Stimulated activated CD4-positive, alpha-beta T cell treated with anti-CD3 and anti-CD28 coated beads, Interleukin-2, amount 100 ng/mL, for 4 hours (primary cell): ENCODE measurements at places on chromosomes 11 and 22.
A peak's percentile ranks its signal among the peaks of the same experiment; 100 is the strongest.

GRCh38 chr11:111980062-111980461 is 42.9 kb downstream of the DIXDC1 start:
- no peak for DNase-seq

- DNase-seq = no peak
Measured at GRCh38 chr11:78429660-78430059, 12.0 kb upstream of the GAB2 start.

DNA sequence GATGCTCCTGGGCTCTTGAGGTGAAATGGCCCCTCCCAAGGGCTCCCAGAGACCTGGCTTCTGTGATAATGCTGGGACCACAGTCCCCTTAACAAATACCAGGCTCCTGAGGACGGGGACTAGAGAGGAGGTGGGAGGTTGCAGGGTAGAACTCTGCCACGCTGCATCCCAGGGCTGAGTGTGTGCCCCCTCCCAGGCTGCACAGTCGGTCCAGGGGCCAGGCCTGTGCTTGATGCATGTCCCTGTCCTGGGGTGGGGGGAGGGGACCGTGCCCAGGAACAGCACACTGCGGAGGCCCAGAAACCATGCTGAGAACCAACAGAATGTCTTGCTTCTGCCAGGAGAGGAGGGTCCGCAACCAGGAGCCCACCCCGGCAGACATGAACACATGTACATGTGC is 9.3 kb downstream of the CSF2RB start:
- no peak for DNase-seq

GRCh38 chr11:130729678-130730300 is 186.5 kb downstream of the SNX19 start:
- DNase-seq = no peak

- DNase-seq = no peak
Measured at GRCh38 chr11:113974741-113975470, at the start of gene HTR3A. HTR3A (plus strand) TSS chr11:113975108; CDS start chr11:113975326, 218 bp downstream.

DNA sequence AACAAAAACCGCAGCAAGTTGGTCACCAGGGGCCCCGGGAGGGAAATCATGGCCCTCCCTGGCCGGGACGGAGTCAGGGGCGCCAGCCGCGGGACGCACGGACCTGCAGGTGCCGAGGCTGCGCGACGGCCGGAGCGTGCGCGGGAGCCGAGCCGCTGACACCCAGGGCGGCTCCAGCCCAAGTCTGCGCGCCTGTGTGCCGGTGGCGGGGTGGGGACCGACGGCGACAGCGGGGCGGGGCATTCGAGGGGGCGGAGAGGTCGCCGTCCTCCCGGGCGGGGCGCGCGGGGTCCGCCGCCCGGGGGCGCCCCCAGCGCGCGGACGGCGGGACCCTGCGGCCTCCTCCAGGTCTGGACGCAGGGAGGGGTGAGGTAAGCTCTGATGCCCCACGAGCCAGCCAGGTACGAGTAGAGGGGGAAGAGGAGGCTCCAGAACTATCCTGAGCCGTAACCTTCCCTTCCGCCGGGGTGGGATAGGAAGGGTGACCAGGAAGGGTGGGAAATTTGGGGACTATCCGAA is at the start of gene ESAM:
Gene ESAM (minus strand): TSS at position 186 of the 519 bp plus-strand sequence. CDS start 136 bp downstream, at position 50.
- peak; percentile 48 for DNase-seq

GRCh38 chr11:1628506-1629325 is 859 bp upstream of the KRTAP5-5 start:
- peak; percentile 24 for DNase-seq

DNA sequence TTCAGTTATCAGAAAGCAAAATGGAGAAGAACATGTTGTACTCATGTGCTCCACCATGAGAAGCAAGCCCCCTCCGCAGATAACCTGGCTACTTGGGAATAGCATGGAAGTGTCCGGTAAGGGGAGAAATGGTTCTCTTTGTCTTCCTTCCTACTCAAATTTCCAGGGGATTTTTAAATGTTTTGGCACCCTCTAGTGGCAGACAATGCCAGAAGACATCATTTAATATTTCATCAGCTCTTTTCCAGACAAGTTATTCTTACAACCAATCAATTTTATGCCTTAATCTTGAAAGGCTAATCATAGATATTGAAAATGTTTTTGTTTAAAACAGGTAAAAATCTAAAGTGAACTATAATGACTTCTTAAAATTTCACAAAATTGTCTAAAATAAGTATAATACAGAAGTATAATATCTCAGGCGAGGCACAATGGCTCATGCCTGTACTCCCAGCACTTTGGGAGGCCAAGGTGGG is 15.7 kb downstream of the CRTAM start:
- DNase-seq = peak; percentile 41

- DNase-seq = no peak
Measured at GRCh38 chr11:48127521-48128183, 89.0 kb upstream of the OR4B1 start.

- DNase-seq = no peak
Measured at GRCh38 chr22:17201285-17201945, 17.8 kb downstream of the ADA2 start.

GRCh38 chr22:39138357-39138997 is 14.0 kb downstream of the CBX7 start:
- DNase-seq = no peak

- no peak for DNase-seq
Measured at GRCh38 chr11:45512471-45513148, 152.8 kb downstream of the CHST1 start.

DNA sequence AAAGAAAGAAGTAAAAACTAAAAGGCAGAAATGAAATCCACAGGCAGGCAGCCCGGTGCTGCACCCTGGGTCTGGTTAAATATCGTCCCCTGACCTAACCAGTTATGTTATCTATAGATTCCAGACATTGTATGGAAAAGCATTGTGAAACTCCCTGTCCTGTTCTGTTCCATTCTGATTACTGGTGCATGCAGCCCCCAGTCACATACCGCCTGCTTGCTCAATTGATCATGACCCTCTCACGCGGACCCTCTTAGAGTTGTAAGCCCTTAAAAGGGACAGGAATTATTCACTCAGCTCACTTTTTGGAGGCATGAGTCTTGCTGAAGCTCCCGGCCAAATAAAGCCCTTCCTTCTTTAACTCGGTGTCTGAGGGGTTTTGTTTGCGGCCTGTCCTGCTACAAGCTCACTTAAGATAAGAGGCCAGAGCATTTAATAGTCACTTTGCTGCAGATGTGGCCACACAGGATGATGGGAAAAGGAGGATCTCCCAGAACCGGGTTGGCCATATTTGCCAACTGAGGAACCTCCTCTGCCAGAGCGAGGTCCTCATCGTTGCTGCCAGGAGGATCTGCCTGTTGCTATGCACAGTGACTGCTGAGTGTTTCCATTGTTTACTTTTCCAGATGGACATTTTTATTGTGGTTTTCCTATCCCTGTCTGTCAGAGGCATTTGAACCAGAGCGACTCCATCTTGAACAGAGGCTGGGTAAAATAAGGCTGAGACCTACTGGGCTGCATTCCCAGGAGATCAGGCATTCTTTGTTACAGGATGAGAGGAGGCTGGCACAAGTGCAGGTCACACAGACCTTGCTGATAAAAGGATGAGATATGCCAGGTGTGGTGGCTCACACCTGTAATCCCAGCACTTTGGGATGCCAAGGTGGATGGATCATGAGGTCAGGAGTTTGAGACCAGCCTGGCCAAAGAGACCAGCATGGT is 10.2 kb downstream of the C11orf96 start:
- no peak for DNase-seq

DNA sequence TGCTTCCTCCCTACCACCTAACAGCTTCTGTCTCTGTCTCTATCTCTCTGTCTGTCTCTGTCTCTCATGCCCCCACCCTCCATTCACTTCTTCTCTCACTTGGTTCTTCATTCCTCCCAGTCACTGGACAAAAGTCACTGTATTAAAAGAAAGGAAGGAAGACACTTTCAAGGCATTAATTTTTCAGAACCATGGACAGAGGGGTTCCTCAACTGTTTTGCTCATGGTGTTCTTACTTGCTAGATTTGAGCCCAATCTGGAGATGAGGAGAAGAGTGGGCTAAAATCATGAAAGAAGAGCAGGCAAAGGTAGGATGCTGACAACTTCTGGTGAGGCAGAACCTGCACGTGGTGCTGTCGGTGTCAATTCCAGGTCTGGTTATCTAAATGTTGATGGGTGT is 116.7 kb upstream of the LARGE1 start:
- no peak for DNase-seq

DNA sequence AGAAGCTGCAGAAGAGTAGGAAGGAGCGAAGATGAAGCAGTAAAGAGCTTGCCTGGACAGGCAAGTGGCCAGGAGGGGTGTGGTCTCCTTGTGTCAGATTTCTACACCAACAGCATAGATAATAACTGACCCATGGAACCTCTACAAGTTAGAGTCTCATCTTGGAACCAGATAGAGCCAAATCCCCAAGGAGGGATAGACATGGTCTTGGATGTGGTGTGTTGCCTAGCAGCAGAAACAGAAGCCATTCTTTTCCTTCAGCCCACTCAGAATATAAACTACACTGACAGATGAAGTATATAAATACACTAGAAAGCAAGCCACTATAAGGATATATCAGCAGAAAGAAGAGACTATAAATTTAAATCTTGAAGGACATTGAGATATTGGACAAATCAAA is 4.3 kb upstream of the CARD16 start:
- no peak for DNase-seq

GRCh38 chr11:134367781-134368180 is 36.0 kb downstream of the GLB1L2 start:
- no peak for DNase-seq

DNA sequence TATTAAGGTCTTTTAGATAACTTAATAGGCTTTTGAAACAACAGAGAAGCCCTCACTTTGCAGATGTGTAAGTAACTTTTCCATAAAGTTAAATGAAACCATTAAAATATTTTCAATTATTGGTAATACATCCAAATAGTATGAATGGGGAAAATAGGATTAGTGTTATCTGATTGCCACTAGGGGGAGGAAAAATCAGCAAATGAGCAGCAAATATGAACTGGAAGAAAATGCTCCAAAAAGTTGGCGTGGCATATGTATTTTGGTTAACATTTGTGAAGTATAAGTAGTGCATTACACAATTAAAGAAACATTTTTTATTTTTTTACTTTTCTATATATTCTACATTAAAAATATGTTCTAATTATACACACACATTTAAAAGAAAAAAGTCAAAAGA is 259.8 kb upstream of the ANO5 start:
- DNase-seq = no peak

DNA sequence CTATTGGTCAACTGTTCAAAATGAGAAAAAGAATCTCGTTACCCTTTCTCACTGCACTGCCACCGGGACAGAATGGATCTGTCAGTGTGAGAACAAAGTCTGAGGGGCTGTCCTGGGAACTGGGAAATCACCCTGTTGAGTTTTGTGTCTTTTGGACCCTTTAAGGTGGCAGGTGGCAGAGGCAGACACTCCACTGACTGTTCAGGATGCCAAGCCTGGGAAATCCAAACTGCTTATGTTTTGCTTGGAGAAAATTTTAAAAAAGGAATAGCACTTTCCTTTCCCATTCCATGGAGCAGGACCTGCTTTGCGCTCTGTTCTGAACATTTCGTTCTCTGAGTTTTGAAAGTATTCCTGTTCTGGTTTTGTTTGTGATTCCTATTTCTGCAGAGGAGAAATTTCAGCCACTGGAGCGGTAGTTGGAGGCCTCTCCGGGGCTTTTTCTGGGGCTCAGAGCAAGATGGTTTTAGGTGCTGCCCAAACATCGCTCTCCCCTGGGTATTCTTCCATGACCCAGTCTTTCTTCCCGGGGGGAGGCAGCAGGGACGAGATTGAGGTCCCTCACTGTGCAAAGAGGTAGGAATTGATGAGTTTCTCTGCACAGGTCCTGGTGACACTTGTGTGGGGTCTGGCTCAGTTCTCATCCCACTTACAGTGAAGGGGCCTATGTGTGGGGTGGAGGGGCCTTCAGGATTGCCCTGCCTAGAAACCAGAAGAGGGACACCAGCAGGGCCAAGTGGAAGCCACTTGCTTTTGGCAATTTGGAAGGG is 138.5 kb upstream of the SYT13 start:
- no peak for DNase-seq

DNA sequence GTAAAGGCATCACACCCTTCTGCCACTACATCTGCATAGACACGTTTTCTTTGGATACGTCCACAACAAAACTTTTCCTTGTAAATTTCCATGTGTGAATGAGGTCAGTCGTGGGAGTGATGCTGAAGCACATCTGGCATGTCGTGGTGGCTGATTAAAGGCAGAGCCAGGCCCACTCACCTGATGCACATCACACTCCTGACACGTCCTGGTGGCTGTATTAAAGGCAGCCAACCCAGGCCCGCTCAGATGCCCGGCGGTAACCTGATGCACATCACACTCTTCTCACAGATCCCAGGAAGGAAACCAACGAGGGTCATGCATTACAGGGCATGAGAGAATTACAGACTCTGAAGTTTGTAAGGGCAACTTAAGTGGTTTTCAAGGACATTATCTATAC is 321.6 kb upstream of the B3GAT1 start:
- no peak for DNase-seq

DNA sequence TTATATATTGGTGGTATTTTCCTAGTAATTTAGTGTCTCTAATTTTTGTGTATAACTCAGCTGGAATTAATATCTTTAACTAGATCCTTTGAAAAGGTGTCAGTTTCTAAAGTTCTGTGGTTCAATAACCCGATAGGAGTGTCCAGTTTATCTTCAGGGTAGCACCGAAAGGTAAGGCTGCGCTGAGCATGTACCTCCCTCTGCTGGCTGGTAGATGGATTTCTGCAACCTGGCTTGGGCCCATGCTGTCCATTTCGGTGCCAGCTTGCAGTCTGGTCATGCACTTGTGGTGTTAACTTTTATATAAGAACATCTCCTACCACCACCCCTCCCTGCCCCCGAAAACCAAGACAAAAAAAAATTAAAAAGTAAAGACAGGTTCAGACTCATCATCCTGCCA is 24.7 kb downstream of the EXT2 start:
- DNase-seq = no peak

GRCh38 chr11:70630816-70631623 is 232.7 kb downstream of the CTTN start:
- DNase-seq = no peak

DNA sequence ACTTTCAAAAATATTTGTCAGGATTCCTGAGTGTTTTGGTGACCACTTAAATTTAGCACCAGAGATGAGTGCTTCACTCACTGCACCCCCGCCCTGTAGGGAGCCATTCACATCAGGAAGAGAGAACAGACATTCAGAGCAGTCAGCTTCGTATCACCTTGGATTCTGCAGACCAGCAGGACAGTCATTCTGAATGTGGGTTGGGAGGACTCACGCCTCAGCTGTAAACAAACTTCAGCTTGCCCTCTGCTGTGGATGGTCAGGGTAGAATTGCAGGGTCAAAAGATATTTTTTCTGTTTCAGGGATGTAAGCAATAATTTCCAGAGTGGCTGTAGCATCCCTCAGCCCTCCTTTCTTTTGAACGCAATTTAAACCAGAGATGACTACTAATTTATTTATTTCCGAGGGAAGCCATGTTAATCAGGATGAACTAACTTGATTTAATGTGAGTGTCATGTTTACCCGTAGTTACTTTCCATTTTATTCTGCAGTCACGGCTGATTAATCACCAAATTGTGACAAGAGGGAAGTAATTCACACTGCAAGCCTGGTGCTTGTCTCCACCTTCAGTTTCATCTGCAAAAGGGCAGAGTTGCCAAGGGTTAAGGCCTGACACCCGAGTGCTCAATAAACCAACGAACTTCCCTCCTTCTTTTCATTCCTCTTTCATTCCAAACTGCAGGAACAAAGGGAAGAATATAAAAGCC is 174.2 kb upstream of the DDI1 start:
- no peak for DNase-seq

- DNase-seq = no peak
Measured at GRCh38 chr11:45238724-45239123, 47.4 kb downstream of the SYT13 start.

GRCh38 chr11:27330633-27331270 is 32.3 kb downstream of the CCDC34 start:
- no peak for DNase-seq
